Stimulated activated CD4-positive, alpha-beta T cell treated with anti-CD3 and anti-CD28 coated beads, Interleukin-12 subunit alpha, Interleukin-12 subunit beta, amount 100 ng/mL, for 24 hours (primary cell): ENCODE measurements at places on chromosomes 11 and 22.
A peak's percentile ranks its signal among the peaks of the same experiment; 100 is the strongest.

- DNase-seq = no peak
Measured at GRCh38 chr11:65096926-65097325, 912 bp downstream of the VPS51 start.

- DNase-seq = no peak
Measured at GRCh38 chr11:113193946-113194345, 120.4 kb upstream of the TTC12 start.

- DNase-seq = no peak
Measured at GRCh38 chr11:32939046-32939445, 46.4 kb downstream of the QSER1 start.

- DNase-seq = peak; percentile 56
Measured at GRCh38 chr11:57792060-57792541, 30.5 kb downstream of the CTNND1 start.

DNA sequence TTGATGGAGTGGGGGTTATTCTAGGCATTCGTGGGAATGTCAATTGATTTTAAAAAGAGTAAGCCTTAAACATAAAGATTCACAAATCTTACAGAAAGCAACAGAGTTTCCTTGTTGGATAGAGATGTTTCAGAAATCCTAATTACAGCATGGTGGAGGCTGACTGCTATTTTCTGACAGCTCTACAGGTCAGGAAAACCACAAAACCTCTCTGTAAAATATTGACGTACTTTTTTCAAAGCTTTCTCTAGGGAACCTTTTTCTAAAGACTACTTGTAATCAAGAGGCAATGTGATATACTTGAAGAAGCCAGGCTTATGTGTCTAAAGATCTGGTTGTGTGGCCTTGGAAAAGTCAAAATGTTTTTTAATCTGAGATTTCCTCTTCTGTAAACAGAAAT is 9.1 kb upstream of the OR8B8 start:
- DNase-seq = no peak

GRCh38 chr11:132866783-132867545 is 665.3 kb downstream of the OPCML start:
- DNase-seq = no peak

DNA sequence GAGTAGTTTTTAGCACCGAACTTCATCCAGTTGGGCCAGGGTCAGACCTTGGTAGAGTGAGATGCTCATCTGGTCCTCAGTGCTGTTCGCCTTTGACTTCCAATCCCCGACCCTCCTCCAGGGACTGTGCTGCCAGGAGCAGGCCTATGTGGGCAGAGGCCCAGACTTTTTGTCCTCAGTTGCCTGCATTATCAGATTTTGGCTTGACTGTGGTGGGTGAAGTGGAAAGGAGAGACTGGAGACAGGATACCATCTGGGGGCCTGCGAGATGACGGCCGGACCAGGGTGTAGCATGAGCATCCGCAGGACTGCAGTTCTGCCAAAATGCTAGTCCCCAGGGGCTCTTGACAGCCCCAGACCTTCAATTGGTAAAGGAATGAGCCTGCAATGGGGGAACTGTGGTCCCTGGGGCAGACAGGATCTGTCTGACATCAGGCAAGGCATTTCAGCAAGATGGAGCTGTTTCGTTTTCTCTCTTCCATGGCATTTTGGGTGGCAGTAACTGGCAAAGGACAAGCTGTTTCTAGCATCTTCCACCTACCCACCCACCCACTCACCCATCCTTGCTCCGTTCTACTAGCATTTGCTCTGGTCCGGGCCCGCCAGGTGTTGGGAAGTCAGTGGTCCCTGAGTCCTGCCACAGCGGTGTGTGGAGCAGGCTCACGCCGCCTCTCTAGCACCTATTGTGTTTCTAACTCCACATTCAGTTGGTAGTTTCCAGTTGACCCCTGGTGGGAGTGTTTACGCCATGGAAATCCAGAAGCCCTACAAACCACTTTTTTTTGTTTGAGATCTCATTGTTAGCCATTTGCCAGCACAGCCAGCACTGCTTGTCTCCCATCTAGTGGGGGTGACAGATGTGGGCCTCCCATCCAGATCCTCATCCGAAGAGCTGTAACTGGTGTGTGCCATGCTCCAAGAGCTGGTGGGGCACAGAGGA is 53.5 kb downstream of the OTOG start:
- DNase-seq = no peak

- DNase-seq = no peak
Measured at GRCh38 chr11:1639102-1639620, 9.6 kb downstream of the KRTAP5-5 start.

- no peak for DNase-seq
Measured at GRCh38 chr11:118290923-118291322, 13.6 kb upstream of the CD3E start.

- no peak for DNase-seq
Measured at GRCh38 chr11:93288767-93289166, 41.8 kb upstream of the DEUP1 start.

DNA sequence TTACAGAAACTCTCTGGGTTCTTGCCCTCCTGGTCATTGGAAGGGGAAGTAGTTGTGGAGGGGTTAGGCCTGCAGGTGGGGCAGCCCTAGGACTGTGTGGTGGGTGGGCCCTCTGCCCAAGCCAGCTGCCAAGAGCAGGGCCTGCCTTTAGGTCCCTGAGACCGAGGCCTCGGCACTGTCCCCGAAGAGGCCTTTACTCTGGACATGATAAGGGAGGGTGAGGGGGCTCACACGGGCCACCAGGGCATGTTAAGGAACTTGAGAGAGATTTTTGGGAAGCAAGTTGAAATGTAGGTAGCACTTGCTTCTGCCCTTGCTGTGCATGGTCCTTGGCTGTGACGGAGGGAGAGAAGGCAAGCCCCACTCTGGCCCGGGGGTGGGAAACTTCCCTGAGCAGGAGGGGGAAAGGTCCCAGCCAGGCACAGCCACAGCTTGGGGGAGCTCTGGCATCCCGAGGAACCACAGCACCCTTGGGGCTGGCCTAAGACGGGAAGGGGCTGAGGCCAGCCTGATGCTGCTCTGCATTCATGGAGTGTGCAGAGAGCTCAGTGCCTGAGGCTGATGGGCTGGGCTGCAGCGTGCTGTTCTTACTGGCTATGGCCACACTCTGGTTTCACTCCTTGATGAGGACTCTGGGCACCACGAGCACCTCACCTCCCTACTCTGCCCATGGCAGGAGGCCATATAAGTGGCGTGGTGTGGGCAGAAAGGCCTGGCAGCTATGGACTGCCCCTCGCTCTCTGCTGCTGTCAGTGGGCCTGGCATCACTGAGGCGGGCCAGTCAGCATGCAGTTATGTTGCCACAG is 7.8 kb upstream of the RANBP1 start:
- DNase-seq = no peak

- no peak for DNase-seq
Measured at GRCh38 chr11:1743585-1744136, 6.7 kb downstream of the IFITM10 start.

- DNase-seq = peak; percentile 55
Measured at GRCh38 chr11:118304568-118305248, at the start of gene CD3E. CD3E (plus strand) TSS chr11:118304730; CDS start chr11:118304953, 223 bp downstream.

DNA sequence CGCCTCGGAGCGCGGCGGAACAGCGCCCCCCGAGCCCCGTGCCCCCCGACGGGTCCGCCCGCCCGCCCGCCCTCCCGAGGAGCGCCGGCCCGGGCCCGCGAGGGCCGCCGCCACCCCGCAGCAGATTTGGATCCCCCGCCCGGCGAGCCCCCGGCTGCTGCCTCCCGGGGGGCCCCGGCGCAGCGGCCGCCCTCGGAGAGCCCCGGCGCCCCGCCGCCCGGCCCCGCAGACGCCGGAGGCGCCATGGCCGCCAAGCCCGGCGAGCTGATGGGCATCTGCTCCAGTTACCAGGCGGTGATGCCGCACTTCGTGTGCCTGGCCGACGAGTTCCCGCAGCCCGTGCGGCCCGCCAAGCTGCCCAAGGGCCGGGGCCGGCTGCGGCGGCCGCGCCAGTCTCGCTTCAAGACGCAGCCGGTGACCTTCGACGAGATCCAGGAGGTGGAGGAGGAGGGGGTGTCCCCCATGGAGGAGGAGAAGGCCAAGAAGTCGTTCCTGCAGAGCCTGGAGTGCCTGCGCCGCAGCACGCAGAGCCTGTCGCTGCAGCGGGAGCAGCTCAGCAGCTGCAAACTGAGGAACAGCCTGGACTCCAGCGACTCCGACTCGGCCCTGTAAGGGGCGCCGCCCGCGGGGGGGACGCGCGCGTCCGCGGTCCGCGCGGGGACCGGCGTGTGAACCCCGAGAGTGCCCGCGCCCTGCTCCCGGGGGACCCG is 380 bp downstream of the C11orf96 start:
- DNase-seq = no peak

DNA sequence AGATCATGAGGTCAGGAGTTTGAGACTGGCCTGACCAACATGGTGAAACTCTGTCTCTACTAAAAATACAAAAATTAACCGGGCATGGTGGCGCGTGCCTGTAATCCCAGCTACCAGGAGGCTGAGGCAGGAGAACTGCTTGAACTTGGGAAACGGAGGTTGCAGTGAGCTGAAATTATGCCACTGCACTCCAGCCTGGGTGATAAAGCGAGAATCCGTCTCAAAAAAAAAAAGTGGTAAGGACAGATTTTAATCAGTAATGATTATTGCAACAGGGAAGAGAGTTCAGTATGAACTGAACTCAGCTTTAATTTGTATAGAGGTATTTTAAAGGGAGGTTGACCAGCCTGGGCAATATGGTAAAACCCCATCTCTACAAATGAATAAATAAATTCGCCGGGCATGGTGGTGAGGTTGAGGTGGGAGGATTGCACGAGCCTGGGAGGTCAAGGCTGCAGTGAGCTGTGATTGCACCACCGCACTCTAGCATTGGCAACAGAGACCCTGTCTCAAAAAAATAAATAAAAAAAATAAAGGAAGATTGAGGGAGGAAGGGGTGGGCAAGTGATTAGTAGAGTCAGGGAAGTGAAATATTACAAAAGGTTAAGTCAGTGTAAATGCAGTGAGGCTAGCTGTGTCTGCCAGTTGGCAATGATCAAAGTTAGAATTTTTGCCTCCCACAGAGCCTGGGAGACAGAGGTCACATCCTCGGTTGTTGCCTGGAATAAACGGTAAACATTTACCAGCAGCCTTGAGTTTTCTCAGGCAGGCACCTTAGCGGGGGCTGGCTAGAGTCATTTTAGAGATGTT is 2.6 kb upstream of the MCM5 start:
- DNase-seq = no peak
